ENCODE measurements at places on chromosomes 12 and 14.

DNA sequence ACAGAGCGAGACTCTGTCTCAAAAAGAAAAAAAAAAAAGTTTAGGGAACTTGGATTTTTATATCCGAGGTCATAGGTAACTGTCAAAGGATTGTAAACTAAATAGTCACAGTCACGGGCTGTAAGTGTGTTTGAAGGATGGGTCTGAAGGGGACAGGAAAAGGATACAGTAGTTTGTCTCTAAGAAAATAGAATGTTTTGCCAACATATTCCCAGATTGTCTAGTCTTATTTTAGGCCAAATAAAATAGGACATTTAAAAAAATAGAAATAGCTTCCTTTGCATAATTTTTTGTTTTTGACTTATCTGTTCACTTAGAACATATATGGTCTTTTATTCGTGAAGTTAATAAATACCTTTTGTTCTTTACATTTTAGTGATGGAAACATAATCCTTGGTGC, 24.2 kb upstream of the REP15 start:
- DNase-seq: no peak

DNA sequence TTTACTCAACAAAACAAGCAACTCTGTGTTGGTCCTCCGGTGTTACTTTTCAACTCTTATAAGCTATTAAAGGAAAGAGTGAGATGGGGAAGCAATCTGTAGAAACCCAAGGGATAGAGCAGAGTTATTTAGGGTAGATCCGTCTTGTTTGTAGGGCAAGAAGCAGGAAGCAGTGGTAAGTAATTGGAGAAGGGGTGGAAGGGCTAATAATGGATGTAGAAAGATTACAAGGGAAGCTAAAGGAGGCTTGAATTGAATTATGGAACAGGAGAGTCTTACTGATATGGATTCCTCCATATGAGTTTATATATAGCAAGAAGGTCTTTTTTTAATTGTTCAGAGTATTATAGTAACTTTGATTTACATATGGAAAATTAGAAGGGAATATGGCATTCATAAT, 72.7 kb downstream of the MNAT1 start:
- no peak for DNase-seq

GRCh38 chr14:75032939-75033338, 18.3 kb downstream of the MLH3 start:
- no peak for DNase-seq

GRCh38 chr14:46793144-46793543, 141.6 kb upstream of the RPL10L start:
- DNase-seq: no peak

GRCh38 chr14:101318271-101318670, 243.0 kb upstream of the DIO3 start:
- no peak for DNase-seq

All from GM12865 (cell line).